ENCODE measurements at places on chromosomes 6 and 20.

DNA sequence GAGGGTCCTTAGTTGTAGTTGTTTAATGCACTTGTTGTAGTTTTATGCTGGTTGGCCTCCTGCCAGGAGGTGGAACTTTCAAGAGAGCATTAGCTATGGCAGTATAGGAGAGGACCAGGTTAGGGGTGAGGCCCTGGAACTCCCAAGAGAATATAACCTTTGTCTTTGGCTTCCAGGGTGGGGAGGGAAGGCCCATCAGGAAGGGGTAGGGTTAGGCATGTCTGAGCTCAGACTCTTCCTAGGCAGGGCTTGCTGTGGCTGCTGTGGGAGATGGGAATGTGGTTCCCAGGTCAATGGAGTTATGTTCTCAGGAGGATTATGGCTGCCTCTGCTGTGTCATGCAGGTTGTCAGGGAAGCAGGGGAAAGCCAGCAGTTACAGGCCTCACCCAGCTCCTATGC is 20.0 kb upstream of the GABRR1 start:
- DNase-seq, result no peak

DNA sequence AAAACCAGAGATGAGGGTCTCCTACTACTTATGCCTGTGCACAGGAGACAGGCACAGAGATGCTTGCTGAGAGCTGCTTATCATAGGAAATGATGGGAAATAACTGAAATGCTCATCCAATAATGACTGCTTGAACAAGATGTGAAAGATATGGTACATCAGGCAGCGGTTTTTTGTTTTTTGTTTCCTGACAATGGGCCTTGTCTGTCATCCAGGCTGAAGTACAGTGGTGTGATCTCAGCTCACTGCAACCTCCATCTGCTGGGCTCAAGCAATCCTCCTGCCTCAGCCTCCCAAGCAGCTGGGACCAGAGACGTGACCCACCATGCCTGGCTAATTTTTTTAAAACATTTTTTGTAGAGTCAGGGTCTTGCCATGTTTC is 1.2 kb upstream of the RIPOR3 start:
- no peak for DNase-seq

GRCh38 chr6:25458485-25458884 is 179.3 kb downstream of the CARMIL1 start:
- DNase-seq, result peak; percentile 54

DNA sequence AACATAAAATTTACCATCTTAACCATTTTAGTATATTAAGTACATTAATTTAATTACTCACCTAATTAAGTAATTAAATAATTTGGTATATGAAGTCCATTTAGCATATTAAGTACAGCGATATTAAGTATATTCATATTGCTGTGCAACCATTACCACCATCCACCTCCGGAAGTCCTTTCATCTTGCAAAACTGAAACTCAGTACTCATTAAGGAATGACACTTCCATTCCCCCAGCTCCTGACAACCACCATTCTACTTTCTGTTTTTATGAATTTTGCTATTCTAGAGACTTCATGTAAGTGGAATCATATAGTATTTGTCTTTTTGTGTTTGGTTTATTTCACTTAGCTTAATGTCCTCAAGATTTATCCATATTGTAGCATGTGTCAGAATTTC is 61.1 kb upstream of the GTSF1L start:
- no peak for DNase-seq

GRCh38 chr6:90645634-90646033 is 58.8 kb upstream of the MAP3K7 start:
- no peak for DNase-seq

DNA sequence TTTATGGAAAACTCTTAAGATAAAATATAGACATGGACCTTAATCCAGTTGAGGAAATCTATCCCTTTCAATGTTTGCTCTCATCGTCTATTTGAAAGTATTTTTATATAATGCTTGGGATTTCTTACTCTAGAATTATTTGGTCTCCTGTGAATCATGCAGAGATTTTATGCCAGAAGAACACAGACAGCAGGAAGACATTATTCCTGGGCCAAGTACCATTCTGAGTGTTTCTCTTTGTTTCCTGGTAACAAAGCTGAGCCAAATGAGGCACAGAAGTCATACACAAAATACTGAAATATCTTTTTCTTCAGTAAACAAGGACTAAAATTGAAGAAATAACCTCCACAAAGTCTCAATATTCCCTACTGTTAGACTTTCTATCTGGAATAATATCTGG is 538.2 kb upstream of the EYS start:
- no peak for DNase-seq

DNA sequence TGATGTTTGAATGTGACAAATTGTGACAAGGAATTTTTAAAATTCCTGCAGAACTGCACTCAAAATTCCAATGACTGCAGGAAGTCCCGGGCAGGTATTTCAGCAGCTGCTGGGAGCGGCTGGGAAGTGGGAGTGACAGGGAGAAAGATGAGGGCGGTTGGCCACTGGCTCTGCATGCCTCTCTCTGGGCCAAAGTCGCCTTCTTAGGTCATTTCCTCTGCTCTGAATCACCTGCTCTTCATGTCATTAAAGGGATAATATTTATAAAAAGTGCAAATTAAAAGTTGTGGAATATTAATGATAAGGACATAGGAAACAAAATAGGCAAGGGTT is 43.9 kb downstream of the RAMACL start:
- DNase-seq, result no peak

DNA sequence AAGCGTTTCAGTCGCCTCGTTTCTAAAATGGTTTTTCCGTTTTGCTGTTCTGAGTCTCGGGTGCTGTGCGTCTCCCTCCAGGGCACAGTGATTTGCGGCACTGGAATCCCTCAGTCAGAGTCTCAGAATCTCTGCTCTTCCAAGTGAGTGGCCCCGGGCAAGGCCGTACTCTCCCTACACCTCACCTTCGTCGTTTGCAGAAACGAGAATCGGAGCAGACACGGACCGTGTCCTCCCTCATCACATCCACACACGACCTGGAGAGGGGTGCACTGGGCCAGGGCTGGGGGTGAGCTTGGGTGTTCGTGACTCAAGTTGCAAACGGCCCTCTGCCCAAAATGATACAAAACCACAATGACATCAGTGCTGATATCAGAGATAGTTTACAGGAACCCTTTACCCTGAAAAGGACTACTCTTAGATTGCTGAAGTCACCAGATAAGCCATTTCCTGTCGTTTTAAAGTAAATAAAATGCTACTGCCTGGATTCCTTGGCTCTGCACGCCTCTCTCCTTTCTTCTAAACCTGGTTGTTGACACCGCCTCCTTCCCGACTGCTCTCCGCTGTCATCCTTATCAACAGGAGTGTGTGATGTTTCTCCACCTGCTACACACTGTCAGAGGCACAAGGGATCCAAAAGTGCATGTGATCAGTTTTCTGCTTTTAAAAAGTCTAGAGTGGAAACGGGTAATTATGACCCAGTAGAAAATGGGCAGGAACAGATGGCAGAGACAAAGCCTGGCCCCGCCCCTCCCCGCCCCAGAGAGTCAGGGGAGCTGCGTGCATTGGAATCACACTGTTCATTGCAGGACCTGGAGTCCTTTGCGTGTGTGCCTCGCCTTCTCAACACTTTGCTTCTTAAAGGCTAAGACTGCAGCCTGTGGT is 38.4 kb downstream of the KIF25 start:
- DNase-seq, result peak; percentile 20

GRCh38 chr6:148866657-148867268 is 119.9 kb downstream of the UST start:
- no peak for DNase-seq

DNA sequence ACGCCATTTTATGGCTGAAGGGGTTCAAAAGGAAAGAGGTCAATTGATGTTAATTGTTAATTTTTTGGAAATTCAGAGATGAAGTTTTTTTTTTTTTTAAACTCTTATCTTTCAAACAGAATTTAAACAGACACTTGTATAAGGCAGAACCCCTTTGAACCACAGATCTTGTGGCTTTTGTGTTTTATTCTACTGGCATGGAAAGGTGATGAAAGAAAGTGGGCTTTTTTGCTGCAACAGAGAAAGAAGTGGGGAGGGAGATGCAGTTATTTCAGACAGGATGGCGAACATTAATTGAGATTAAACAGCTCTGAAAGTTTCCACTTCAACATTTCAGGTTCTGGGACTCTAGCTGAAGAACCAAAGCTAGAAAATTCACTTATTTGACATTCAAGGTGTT is 200.9 kb downstream of the GJA10 start:
- no peak for DNase-seq

GRCh38 chr6:33839399-33840047 is 35.7 kb upstream of the MLN start:
- no peak for DNase-seq

DNA sequence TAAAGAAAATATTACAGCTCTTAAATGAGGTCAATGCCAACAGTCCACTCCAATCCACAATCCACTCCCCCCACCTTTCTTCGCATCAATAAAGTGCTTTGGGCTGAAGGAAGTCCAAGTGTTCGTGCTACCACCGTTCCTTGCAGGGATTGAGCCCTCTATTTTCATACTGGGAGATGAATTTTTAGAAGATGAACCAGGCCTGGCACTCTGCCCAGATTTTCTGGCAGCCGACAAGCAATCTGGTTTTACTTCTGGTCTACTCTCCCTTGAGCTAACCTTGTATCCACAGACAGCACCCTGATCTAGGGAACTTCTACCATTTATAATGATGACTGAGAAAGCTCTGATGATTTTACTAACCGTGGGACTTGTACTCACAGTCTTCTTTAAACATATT is 72.3 kb downstream of the BTBD9 start:
- peak; percentile 96 for DNase-seq

DNA sequence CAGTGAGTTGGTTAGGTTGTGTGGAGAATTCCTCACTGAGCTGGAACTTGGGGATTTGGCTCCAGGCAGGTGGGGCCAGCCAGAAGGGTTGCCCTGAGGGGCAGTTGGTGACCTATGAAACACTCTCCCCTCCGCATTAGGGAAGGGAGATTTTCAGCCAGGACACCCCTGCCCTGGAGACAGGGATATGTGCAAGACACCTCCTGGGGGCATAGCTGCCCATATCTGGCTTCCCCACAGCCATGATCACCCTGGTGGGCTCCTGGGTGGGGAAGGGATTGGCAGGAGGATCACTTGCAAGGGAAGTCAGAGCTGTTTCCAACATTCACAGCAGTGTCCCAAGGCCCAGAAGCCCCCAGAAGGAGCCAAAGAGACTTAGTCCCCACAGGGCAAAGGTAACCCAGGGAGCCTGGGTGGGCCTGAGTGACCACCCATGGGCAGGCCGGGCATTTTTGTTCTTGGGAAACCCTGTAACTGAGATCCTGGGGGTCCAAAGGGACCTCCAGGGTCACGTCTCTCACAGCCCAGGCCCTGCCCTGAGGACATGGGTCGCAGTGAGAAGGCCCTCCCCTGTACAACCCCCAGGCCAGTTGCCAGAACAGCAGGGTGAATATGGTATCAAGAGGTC is 145.8 kb downstream of the MRPL14 start:
- no peak for DNase-seq

All from fibroblast of skin of scalp (primary cell).